ENCODE measurements at places on chromosomes 1 and 21. TPM values are rescaled to one million over a fixed set of nuclear protein-coding genes. Genes with fewer than 3 reads are reported as not detected.

FCRLA gene
- total RNA-seq: 0.39 TPM

XCL2 gene
- not detected for total RNA-seq

KCND3 gene
- total RNA-seq: 3.7 TPM

RBP7 gene
- not detected for total RNA-seq

ETV3L gene
- total RNA-seq: not detected

Data from glutamatergic neuron (in vitro differentiated cells).